ENCODE measurements at places on chromosomes 1 and 21.

DNA sequence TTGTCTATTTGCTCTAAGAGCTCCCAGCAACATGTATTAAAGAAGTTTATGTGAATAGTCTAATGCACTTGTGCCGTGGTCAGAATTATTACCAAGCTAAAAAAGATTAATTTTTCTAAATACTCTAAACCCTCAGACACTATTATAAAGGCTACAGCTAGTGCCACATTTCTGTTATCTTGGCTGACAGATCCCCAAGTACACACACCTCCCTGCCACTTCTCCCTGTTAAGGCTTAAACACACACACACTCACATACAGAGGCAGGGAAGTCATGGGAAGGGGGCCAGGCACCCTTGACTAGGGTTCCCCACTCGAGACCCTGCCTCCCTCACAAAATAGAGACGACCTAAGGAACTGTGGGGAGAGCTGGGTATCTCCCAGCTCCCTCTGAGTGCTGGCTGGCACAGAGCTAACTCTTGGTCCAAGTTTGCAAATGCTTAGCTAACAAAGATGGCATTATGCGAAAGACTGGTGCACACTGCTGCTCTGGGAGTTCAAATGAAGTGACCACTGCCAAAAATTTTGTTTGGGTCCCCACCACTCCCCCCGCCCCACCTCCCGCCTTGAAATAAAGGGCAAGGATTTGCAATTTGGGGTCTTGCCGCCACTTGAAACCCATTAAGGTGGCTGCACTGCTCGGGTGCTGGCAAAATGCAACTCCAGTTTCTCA lies 9.8 kb downstream of the SSBP3 start:
- DNase-seq: no peak

GRCh38 chr1:21821385-21822019 lies 9.4 kb downstream of the LDLRAD2 start:
- DNase-seq: no peak

DNA sequence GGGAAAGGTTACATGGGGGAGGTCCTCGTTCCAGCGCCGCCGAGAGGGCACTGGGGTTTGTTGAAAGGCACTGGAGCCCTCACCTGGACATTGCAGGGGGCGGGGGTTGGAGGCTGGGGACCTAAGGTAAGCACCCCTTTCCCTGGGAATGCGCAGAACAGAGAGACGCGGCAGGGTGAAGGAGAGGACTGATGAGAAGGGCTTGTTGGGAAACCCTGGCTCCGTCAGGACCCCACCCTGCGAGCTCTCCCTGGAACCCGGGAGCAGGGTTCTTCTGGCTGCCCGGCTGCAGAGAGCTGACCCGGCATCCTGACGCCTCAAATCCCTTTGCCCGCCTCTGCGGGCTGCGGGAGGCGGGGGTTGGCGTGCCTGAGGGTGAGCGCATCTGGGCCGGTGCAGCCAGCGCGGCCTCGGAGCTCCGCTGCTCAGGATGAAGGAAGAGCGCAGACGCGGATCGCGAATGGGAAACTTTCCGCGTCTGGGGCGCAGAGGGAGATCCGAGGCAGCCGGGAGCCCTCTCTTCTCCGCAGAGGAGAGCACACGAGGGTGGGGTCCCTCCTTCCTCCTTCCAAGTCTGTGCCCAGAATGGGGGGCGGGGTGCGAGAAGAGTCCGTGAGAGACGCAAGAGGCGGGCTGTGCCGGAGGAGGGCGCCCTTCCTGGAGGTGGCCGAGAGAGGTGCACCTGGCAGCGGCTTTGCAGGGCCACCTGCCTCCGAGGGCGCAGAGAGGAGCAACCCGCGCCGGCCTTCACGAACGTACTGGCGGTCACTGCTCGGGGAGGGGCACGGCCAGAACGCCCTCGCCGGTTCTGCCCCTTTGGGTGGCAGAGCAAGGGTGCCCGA lies 2.4 kb downstream of the IGSF21 start:
- peak; percentile 65 for DNase-seq

DNA sequence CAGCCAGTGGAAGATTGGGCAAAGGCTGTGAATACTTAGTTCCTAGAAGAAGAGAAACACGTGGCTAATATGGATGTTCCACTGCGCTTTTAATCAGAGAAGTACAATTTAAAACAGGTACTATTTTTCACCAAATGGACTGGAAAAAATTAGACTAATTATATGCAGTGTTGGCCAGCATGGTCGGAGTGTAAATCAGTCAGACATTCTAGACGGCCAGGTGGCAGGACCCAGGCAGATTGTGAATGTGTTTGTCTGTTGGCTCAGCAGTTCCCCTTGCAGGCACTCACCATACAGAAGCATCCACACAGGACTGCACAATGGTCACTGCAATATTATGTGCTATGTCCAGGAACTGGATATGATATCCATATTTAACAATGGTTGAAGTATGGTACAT lies 23.9 kb upstream of the SLC25A34 start:
- DNase-seq: no peak

- no peak for DNase-seq
Measured at GRCh38 chr1:66644331-66644730, 107.9 kb upstream of the DYNLT5 start.

GRCh38 chr1:2239384-2239985 lies 11.4 kb downstream of the SKI start:
- no peak for DNase-seq

- DNase-seq: no peak
Measured at GRCh38 chr1:113769601-113769970, 10.3 kb upstream of the PHTF1 start.

DNA sequence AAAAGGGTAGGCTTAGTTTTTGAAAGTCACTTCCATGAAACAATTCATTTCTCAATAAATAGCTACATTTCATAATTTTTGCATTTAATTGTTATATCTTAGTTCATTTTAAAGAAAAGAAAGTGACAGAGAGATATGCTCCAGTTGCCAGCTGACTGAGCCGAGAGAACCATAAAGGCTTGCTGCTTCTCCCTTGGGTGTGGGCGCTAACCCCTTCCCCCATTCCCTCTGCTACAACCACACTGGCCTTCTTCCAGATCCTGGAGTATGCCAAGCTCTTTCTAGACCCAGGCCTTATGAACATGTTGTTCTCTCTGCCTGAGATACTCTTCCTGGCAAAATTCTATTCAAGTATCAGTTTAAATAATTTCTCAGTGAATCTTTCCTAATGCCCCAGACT lies 12.3 kb downstream of the SORT1 start:
- no peak for DNase-seq

- DNase-seq: no peak
Measured at GRCh38 chr1:54290506-54291184, 90.7 kb downstream of the MRPL37 start.

- no peak for DNase-seq
Measured at GRCh38 chr1:34713443-34713842, 41.4 kb upstream of the GJB5 start.

DNA sequence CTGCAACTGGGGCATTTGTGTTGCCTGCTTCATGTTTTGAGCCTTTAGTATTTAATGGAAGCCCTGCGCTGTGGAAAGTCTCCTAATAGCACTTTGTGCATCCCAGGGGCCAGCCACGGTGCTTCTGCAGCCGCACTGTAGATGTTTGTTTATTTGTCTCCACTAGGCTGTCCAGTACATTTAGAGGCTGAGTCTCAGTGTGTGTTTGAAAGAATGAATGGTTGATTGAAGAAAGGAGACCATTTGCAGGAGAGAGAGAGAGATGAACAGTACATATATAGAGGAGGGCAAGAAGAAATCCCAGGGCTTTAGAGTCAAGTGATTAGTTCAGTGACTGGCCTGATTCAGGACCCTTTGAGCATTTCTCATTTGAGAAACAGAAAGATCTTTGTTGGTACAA lies 33.9 kb downstream of the MPZL1 start:
- DNase-seq: peak; percentile 35

- DNase-seq: no peak
Measured at GRCh38 chr1:154328318-154329151, 3.2 kb downstream of the ATP8B2 start.

DNA sequence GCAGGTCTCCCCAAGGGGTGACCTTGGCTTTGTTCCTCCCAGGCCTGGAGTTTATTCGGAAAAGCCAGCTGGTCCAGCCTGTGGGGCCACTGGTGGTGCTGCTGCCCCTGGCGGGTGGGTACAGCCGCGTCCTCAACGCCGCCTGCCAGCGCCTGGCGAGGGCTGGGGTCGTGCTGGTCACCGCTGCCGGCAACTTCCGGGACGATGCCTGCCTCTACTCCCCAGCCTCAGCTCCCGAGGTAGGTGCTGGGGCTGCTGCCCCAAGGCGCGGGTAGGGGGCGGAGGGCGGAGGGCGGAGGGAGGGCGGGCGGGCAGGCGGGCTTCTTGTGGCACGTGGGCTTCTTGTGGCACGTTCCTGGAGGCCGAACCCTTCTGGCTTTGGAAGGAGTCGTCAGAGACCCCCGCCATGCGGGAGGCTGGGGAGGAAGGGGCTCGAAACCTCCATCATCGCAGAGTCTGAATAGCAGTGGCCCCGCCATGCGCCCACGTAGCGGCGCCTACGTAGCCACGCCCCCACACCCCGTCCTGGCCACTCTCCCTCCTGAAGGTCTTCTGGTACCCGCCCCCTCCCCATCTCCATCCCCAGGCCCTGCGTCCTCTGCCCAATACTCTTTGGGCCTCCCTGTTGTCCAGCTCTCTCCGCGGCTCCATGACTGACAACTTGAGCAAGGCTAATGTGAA lies 16.7 kb downstream of the PCSK9 start:
- no peak for DNase-seq

DNA sequence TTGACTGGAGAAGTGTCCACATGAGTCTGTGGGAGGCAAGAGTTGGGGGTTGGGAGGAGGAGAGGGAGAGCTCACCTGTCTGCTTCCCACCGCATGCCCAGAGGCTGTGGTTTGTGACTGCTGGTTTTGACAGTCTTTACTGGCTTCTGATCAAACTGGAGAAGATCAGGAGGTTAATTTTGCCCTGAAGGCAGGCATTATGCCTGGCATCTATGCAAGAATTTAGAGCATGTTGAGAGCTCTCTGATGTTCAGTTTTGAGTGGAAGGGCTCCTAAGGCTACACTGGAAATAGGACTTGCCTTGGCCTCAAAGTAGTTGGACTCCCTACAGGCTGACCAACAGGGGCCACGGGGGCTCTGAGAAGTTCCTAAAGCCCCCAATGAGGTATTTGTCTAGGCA lies 101.6 kb downstream of the TLR5 start:
- no peak for DNase-seq

- peak; percentile 34 for DNase-seq
Measured at GRCh38 chr1:247681288-247681897, 1.9 kb upstream of the OR13G1 start.

GRCh38 chr1:161161652-161162051 lies 2.4 kb downstream of the USP21 start:
- no peak for DNase-seq

DNA sequence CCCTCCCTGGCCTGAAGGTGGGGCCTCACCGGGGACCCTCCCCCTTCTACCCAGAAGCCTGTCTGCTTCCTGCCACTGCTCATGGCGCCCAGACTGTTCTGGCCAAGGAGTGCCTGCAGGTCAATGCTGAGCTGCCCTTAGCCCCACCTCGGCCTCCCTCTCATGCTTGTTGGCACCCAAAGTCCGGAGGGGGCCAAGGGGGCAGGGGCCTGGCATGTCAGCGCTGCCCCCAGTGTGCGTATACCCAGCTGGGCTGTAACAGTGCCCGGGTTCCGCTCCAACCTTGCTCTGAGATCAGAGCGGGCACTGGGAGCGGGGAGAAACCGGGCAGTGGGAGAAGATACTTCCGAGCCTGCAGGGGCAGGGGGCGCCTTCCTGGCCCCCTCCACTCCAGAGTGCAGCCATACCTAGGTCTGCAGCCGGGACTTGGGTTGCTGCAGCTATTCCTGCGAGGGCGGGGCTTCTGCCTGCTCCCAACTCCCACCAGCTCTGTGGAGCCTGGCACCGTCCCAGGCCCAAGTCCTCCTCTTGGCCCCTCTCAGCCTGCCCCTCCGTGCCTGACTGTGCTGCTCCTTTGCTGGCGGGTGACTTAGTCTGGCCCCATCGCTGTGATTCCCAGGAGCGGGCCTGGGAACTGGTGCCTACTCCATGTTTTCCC lies 21.4 kb upstream of the TGFB2 start:
- DNase-seq: no peak

GRCh38 chr1:245587435-245588115 lies 432.8 kb downstream of the KIF26B start:
- DNase-seq: no peak

- DNase-seq: peak; percentile 78
Measured at GRCh38 chr1:16009030-16009460, 5.0 kb downstream of the SRARP start.

DNA sequence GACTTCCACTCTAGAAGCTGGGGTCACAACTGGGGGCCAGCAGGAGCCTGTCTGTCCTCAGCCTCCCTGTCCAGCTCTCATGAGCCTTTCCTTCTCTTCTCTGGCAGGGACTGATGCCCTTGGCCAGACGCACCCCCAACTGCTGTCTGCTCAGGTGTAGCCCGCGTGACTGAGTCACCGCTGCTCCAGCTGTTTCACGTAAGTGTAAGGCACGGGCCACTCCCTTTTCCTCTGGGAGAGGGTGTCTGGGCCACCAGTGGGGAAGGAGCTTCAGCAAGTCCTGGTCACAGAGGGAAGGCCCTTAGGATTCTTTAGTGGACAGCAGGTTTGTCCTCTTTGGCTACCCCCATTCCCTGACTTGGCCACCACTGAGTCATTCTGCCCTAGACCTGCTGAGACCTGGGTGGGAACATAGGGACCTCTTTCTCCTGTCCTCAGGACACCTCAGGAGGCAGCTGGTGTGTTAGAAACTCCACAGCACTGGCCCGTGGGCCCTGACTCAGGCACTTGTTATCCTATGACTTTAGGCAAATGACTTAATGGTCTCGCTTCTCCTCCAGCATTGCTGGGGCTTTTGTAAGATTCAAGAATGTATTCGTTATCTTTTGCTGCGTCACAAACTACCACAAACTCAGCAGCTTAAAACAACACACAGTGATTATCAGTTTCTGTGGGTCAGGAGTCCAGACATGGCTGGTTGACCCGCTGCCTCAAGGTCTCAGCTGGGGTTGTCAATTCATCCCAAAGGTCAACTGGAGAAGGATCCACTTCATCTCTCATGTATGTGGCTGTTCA lies 64.8 kb downstream of the FAM163A start:
- no peak for DNase-seq

DNA sequence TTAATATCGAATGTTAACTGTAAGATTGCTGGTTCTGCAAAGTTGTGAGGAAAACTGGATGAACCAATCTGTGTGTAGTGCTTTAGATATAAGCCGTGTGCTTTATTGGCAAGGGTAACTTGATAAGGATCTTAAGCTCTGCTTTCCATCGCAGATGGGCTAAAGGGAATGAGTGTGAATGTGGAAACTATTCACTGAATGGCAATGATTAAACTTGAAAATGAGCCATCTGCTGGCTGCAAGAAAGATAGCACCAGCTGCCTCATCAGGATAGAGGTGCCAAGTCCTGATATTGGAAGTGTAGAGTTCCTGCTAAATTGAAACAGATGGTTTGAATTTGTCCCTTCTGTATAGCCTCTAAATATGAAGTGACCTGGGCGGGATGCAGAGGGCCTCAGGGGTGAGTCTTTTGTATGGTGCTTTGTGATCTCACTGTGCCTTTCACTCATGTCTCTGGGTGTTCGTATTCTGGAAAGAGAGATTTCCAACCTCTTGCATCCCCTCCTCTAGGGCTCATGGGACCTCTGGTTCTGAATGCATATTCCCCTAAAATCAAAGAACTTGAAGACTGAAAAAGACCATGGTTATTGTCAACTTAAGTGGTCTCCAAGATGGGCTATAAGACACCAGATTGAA lies 9.2 kb downstream of the FCRL3 start:
- peak; percentile 63 for DNase-seq

GRCh38 chr21:46004168-46004861 lies 22.7 kb downstream of the COL6A1 start:
- DNase-seq: no peak

Data from HEK293T (cell line).